Stimulated activated naive CD8-positive, alpha-beta T cell treated with anti-CD3 and anti-CD28 coated beads, Interleukin-15, Interleukin-2, amounts not matched to agents 100 U/mL and 50 U/mL, for 24 hours (primary cell): ENCODE measurements at places on chromosomes 1 and 21.
A peak's percentile ranks its signal among the peaks of the same experiment; 100 is the strongest.

DNA sequence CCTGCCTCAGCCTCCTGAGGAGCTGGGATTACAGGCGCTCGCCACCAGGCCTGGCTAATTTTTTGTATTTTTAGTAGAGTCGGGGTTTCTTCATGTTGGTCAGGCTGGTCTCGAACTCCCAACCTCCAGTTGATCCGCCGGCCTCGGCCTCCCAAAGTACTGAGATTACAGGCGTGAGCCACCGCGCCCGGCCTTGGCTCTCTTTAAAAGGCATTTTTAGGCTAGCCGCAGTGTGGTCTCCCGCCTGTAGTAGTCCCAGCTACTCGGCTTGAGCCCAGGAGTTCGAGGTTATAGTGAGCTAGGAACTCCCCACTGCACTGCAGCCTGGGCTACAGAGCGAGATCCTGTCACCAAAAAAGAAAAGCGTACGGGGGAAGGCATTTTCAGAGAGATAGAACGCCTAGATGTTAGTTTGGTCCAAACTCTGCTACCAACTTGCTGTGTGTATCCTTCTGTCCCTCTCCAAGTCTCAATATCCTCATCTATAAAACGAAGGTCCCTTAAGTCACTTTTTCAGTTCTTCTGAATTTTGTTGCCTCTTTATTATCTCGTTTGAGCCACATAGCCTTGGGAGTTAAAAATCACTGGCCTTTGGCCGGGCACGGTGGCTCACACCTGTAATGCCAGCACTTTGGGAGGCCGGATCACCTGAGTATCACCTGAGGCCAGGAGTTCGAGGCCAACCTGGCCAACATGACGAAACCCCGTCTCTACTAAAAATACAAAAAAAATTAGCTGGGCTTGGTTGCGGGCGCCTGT is 734 bp downstream of the MED18 start:
- peak; percentile 49 for DNase-seq

DNA sequence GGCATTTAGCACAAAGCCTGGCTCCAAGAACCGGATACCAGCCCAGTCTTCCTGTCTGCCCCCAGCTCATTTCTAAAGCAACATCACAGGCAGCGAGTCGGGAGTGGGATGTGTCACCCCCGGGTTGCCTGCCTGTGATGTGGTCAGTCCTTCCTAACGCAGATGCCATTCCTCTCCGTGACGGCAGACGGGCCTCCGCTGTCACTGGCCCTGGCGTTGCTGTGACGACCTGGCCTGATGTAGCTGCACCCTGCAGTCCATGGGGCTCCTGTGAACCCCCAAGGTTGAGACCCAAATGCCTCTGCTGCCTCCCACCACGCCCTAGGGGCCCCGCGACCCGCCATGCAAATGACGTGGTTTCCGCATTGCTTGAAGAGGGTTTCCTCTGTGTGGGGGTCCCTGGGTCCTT is 12.3 kb downstream of the TNFRSF1B start:
- DNase-seq, result peak; percentile 85

DNA sequence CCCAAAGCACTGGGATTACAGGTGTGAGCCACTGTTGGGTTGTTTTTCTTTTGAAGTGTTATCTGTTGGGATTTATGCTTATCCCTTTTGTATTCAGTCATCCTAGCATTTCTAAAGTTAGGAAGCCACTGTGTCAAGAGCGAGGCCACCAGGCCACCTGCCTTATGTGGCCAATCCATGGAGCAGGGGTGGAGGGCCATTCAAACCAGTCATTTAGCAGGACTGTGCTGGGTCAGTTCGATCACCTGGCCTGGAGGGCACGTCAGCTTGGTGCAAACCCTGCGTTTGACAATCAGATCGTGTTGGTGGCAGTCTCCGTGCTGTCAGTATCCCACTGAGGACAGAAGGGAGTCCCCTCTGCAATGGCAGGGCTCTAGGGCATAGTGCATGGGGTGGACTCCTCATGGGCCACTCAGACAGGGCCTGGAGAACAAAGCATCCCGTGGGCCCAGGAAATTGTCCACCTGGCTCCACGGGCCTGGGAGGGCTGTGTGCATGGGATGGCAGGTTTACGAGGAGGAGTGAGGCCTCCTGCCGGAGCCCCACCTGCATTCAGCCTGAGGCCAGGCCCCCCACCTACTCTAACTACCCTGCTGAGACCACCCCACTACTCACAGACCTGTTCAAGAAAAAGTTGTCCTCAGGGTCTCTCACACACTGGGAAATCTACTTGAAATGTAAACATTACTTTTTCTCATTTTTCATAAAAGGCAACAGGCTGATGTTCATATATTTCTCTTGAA is 242.3 kb downstream of the SDCCAG8 start:
- no peak for DNase-seq

GRCh38 chr1:226679853-226680516 is 59.1 kb downstream of the ITPKB start:
- DNase-seq, result peak; percentile 89

GRCh38 chr1:8567146-8567545 is 249.2 kb downstream of the SLC45A1 start:
- no peak for DNase-seq

- DNase-seq, result no peak
Observed at GRCh38 chr1:190243056-190243455, 234.6 kb downstream of the BRINP3 start.

DNA sequence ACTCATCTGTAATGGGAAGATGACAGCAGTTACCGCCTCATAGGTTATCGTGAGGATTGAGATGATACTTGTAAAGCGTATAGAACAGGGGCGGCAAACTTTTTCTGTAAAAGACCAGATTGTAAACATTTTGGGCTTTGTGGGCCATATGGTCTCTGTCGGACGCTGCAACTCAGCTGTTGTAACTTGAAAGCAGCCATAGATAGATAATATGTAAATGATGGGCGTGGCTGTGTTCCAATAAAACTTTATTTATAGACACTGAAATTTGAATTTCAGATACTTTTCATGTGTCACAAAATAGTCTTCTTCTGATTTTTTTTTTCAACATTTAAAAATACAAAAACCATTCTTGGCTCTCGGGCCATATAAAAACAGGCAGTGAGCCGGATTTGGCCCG is 15.8 kb downstream of the ACTL8 start:
- no peak for DNase-seq

DNA sequence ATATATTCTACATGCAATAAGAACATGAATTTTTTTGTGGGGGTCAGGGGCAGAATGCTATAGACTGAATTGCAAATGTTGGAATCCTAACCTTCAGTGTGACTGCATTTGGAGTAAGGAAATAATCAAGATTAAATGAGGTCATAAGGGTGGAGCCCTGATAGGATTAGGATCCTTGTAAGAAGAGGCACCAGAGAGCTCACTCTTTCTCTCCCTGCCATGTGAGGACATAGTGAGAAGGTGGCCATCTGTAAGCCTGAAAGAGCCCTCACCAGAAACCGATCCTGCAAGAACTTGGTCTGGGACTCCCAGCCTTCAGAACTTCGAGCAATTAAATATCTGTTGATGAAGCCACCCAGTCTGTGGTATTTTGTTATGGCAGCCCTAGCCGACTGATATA is 70.3 kb upstream of the SOX13 start:
- no peak for DNase-seq

DNA sequence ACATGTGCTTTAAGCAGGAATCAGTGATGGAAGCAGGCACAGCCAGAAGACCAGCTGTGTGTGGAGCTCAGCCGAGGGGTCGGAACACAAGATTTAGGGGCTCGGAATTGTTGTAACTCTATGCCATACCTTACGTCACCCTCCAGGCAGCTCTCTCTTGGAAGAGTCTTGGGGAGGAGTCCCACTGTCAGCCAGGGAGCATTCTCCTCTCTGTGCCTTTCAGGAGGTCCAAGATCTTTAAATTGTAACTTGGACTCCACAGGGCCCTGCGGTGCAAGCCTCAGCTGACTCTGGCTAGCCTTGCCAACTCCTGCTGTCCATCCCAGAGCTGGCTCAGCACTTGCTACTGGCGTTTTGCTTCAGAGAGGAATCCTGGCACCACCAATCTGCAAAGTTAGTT is 26.4 kb upstream of the ROR1 start:
- no peak for DNase-seq

DNA sequence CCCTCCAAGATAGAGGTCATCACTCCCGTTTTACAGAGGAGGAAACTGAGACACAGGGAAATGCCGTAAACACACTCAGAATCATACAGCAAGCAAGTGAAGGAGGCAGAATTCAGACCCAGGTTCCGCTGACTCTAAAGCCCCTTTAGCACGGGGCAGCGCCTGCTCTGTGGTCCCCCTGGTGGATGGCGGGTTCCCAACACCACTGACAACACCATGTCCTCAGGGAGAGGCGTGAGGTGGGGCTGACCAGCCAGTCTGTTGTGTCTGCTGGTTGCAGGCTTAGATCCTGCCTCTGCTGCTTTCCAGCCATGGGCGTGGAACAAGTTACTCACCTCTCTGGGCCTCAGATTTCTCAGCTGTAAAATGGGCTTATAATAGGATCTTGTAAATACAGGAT is 617.3 kb downstream of the MATN1 start:
- DNase-seq, result peak; percentile 12

- no peak for DNase-seq
Observed at GRCh38 chr1:51969038-51969705, 21.3 kb downstream of the RAB3B start.

GRCh38 chr1:19436716-19437476 is 48.4 kb downstream of the CAPZB start:
- DNase-seq, result no peak

DNA sequence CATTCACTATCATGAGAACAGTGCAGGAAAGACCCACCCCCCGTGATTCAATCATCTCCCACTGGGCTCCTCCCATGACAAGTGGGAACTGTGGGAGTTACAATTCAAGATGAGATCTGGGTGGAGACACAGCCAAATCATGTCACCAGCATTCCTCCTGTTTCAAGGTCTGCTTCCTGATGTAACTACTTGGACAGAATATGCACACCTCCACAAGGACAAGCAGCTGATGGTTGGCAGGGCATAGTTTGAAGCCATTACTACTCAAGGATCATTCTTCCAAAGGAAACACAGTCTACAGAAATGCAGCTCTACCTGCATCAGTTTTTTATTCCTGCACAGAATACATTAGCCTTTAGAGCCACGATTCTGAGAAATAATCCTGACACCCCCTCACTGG is 28.5 kb upstream of the RNF2 start:
- DNase-seq, result no peak

- DNase-seq, result peak; percentile 77
Observed at GRCh38 chr1:32200226-32201010, at the start of gene CCDC28B. Gene CCDC28B, plus strand, starts transcription at chr1:32200595. Its CDS starts 1,341 bp downstream, at chr1:32201936.

GRCh38 chr1:226809785-226810571 is 60.4 kb upstream of the PSEN2 start:
- DNase-seq, result no peak

- no peak for DNase-seq
Observed at GRCh38 chr21:14762734-14763694, 216.9 kb upstream of the SAMSN1 start.

DNA sequence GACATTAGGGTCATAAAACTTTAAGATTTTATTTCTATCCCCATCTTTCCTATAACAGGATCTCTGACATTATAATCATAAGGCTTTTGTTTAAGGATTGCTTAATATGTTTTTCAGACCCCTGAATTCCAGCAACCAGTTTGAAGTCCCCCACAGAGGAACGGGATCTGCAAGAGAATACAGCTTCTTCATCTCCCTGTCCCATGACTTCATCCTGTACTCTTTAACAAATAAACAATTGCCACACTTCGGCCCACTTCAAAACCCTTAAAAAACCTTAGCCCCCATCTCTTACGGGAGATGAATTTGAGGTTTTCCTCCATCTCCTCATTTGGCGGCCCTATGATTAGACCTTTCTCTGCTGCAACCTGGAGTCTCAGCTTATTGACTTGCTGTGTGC is 35.8 kb downstream of the TESK2 start:
- no peak for DNase-seq

GRCh38 chr1:203464226-203464625 is 11.4 kb upstream of the PRELP start:
- DNase-seq, result no peak

DNA sequence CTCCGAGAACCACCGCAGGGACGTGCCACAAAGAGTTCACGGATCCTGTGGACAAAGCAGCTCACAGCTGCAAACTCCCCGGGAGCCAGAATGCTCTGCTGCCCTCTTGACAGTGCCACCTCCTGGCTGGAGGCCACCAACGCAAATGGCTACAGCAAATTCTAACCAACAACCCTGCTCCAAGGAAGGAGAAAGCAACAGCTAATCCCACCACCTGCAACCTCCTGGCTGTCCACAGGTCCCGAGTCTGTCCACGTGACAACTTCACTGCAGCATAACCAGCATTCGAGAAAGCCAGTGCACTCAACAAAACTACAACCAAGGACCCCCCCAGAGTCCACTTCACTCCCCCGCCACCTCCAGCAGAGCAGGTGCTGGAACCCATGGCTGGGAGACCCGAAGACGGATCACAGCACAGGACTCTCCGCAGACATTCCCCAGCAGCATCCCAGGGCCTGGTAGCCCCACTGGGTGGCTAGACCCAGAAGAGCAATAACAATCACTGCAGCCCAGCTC is 17.3 kb downstream of the POFUT2 start:
- DNase-seq, result no peak

- DNase-seq, result peak; percentile 28
Observed at GRCh38 chr21:34670220-34670961, 1.6 kb downstream of the CLIC6 start.

GRCh38 chr1:205272536-205272935 is 44.8 kb downstream of the TMCC2 start:
- no peak for DNase-seq

GRCh38 chr21:32940079-32941014 is 85.4 kb upstream of the OLIG2 start:
- DNase-seq, result peak; percentile 42

DNA sequence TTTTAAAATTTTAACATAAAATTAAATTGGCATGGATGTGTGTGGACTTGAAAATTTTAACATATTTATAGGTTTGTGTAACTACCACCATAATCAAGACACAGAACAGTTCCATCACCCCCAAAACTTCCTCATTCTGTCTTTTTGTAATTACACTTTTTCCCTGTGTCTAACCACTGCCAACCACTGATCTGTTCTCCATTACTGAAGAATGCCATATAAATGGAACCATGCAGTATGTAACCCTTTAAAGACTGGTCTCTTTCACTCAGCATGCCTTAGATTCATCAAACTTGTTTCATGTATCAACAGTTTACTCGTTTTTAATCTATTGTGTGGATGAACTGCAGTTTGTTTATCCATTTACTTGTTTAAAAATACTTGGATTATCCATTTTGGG is 13.0 kb upstream of the AHCYL1 start:
- no peak for DNase-seq

GRCh38 chr1:29531596-29531995 is 295.3 kb downstream of the PTPRU start:
- no peak for DNase-seq

- no peak for DNase-seq
Observed at GRCh38 chr21:39938086-39938625, 70.9 kb downstream of the PCP4 start.

GRCh38 chr1:213256438-213257087 is 205.5 kb downstream of the RPS6KC1 start:
- no peak for DNase-seq

DNA sequence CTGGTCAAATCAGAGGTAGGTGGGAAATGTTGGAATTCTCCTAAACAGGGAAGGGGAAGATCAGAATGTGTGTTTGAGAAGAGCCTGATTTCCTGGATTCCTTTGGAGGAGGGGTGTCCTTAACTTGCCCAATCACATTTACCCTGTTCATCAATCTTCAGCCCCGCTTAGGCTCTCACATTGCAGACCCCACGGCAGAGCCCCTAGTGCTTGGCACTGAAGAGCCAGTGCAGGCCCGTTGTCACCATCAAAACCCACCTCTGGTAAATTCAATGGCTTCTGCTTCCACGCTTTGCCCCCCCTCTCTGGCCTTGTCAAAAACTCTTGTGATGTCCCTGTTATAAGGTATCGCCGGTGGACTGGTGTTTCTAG is 2.3 kb downstream of the AGPAT3 start:
- DNase-seq, result no peak
